ENCODE measurements at places on chromosomes 6 and 20.

DNA sequence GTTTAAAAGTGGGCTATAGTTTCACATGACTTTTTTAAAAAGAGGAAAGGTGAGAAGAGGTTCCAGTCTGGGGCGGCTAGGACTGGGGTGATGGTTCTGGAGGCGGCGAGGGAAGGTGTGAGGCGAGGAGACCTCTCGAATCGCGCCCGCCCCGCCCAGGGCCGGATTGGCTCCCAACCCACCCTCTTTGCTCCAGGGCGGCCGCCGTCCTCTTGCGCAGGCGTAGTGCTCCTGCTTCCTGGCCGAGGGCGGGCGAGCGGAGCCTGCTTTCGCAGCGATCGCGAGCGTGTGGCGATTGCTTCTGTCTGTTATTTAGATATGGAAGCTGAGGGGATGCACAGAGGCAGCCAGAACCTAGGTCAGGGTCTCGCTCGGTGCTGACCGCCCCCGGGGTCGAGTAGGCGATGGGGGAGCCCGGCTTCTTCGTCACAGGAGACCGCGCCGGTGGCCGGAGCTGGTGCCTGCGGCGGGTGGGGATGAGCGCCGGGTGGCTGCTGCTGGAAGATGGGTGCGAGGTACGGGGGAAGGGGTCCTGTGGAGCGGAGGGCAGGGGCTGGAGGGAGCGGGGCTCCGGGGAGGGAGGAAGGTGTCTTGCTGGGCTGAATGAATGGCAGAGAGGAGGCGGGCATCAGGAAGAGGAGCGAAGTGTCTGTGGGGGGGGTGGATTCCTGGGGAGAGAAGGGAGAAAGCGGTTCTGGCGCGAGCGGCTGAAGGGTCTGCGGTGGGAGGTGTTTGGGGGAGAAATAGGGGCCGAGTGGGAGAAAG, at the start of gene RNF8:
Gene RNF8 (plus strand): TSS at position 223 of the 765 bp plus-strand sequence. CDS start 182 bp downstream, at position 405.
- DNase-seq = peak; percentile 86

GRCh38 chr6:106974336-106974998, at the start of gene CD24:
CD24 (minus strand) TSS chr6:106974729; CDS start chr6:106974646, 83 bp downstream.
- peak; percentile 74 for DNase-seq

DNA sequence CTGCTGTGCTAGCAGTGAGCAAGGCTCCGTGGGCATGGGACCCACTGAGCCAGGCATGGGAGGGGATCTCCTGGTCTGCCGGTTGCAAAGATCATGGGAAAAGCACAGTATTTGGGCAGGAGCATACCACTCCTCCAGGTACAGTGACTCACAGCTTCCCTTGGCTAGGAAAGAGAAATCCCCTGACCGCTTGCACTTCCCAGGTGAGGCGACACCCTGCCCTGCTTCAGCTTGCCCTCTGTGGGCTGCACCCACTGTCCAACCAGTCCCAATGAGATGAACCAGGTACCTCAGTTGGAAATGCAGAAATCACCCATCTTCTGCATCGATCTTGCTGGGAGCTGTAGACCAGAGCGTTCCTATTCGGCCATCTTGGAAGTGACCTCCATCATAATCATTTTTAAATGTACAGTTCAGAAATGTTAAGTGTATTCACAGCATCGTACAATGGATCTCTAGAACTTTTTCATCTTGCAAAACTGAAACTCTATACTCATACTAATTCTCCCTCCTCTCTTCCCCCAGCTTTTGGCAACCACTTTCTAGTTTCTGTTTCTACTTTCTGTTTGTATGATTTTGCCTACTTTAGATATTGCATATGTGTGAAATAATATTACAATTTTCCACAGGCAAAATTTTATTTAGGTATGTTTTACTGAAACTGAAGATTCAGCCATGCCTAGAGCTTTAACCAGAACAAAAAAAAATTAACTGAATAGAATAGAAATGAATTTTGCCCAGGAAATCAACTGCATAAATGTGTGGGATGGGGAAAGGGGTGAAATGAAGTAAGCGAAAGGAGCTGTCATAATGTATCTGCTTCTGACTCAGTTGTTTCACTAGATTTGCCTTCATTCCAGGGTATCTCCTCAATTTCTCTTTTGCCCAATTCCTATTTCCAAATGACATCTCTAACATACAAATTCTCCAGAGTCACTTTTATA, 100.0 kb downstream of the RWDD2A start:
- no peak for DNase-seq

DNA sequence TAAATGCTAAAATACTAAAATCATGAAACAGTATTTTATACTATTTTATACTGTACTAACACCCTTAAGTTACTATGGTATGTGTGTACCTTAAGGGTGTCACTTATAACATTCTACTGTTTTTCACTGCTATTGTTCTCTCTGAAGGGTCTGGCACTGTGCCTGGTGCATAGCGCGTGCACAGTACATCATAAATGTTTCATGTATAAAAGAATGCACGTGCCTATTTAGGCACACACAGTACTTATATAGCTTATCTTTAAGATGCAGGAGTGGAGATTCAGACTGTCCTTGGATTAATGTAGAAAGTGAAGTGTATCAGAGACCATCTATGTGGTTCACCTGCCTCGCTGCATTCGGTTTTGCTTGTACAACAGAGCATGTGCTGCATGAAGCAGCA, 64.0 kb upstream of the SGK1 start:
- no peak for DNase-seq

- DNase-seq = no peak
Observed at GRCh38 chr6:15362274-15363160, 116.6 kb downstream of the JARID2 start.

- DNase-seq = peak; percentile 63
Observed at GRCh38 chr6:137641474-137642077, 147.4 kb upstream of the OLIG3 start.

- no peak for DNase-seq
Observed at GRCh38 chr20:19794941-19795340, 36.9 kb downstream of the RIN2 start.

- DNase-seq = peak; percentile 28
Observed at GRCh38 chr6:41073968-41074691, 1.4 kb downstream of the NFYA start.

DNA sequence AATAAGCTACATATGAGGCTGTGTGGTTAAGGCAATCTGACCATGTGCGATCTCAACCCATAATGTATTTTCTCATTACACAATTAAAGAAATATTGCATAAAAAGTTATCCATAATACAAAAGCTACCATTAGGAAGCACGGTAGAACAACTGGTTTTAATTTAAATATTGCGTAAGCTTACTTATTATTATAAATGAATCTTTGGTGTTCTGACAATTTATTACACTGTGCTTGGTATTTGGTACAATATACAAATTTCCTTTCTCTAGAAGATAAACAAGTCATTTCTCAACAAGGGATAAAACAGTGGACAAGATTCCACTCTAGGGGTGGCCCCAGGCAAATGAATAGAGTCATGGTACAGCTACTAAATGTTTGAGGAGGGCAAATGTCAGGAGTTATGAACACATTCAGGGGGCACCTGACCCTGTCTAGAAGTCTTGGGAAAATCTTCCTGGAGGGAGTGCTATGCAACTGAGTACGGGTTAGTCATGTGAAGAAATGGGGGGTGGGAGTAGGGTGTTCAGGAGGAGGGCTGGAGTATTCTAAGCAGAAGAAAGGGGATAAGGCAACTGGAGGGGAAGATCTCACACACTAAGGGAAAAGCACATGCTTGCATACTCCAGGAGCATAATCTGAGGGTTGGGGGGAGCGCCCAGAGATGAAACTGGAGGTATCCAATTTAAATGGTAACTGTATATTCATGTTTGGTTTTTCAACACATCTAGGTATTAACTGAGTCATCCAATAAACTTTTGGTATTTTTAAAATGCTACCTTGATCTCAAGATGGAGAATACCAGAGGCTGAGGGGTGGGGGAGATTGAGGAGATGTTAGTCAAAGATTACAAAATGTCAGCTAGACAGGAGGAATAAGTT, 296.9 kb upstream of the SGK1 start:
- no peak for DNase-seq

- peak; percentile 78 for DNase-seq
Observed at GRCh38 chr20:10654630-10655029, 19.2 kb downstream of the JAG1 start.

- no peak for DNase-seq
Observed at GRCh38 chr6:42428326-42429041, 23.2 kb downstream of the TRERF1 start.

- peak; percentile 53 for DNase-seq
Observed at GRCh38 chr6:151036869-151037680, 171.6 kb downstream of the MTHFD1L start.

- no peak for DNase-seq
Observed at GRCh38 chr6:27501187-27501586, 28.3 kb upstream of the ZNF184 start.

GRCh38 chr6:104460738-104461483, 398.8 kb downstream of the HACE1 start:
- DNase-seq = no peak

- no peak for DNase-seq
Observed at GRCh38 chr20:13665709-13666395, 27.1 kb upstream of the TASP1 start.

GRCh38 chr6:169099411-169100202, 154.0 kb downstream of the THBS2 start:
- DNase-seq = peak; percentile 47

DNA sequence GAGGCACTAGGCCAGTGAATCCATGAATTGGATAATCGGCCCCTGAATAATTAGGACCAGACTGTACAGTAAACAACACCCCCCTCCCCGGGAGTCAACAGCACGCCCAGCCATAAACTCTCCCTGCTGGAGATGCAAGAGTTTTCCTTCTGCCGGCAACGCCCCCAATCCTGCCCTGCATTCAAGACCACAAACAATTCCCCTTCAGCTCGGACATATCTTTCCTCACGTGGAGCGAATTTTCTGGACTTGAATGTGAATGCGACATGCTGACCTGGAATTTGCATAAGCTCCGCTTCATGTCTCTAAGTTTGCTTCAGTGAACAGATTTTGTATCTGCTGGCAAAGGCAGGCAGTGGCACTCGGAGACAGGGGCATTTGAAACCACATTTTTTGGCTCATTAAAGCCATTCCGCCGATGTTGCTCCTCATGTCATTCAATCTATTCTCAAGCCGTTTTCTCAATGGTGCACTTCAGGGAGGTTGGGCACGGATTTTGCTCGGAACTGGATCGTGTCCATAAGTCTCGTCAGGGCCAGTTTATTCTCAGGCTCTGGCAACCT, 38.0 kb upstream of the GMPR start:
- no peak for DNase-seq

- DNase-seq = no peak
Observed at GRCh38 chr20:49203746-49204145, 15.5 kb upstream of the DDX27 start.

DNA sequence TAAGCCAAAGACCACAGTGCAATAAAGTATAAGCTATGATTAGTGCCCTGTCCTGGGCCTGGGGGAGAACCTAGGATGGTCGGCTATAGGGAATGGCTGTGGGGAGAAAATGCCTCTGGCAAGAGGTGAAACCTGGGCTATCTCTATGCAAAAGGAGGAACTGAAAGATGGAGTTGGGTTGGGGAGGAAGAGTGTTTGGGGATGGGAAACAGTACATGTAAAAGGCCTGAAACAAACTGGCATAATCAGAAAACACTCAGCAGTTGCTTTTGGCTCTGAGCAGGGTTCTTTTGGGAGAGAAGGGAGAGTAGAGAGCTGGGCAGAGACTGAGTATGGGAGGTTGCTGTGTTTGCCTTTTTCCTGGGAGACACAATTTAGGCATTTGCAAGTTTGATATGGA, 31.9 kb upstream of the FUCA2 start:
- DNase-seq = no peak
